GOT3 (cell line): ENCODE measurements at places on chromosomes 6 and 20.

DNA sequence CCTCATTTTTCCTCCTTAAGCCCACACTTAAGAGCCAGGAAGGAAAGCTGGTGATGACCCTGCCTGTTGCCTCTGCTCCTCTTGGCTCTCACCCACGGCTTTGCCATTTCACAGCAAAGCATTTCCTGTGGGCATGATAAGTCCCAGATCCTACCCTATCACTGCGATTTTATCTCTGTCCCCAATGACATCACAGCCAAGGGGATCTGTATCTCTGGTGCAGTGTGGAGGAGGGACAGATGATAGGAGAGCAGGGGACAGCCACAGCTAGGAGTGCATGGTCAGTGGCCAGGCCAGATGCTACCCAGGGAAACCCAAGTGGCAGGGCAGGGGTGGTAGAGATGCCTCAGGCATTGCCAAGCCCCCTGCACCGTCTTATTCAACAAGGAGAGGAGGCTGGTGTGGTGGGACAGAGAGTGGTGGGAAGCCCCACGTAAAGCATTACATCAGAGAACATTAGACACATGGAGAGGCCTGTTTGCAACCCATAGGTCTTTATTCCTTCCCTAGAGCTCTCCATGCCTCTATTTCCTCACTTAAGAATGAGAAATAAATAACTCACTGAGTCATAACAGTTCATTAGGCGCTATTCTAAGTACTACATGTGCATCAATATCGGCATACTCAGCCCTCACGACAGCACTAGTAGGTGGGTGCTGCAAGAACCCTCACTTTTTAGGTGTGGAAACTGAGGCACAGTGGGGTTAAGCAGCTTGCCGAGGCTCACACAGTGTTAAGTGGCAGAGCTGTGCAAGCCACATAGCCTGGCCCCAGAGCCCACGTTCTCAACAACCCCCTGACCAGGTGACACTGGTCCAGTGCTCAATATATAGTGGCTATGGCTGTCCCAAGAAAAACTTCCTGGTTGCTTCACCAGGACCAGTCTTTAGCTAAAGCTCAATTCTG, 4.6 kb downstream of the TFEB start:
- no peak for DNase-seq

DNA sequence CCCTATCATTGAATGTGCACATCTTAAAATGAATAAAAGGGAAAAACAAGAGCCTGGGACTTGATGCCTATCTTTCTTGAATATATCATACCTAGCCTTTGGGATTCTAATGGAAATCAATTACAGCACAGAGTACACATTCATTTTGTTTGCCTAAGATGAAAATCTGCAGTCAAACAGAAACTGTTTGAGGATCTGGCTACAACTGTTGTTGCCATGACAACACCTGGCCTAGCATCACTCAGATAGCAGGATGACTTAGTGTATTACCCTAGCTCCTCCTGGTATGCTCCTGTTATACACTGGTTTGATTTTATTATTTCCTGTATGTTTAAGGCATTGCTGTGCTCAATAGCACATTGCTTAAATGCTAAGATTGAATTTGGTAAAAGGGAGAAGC, 71.5 kb upstream of the LAMP5 start:
- DNase-seq, result no peak

DNA sequence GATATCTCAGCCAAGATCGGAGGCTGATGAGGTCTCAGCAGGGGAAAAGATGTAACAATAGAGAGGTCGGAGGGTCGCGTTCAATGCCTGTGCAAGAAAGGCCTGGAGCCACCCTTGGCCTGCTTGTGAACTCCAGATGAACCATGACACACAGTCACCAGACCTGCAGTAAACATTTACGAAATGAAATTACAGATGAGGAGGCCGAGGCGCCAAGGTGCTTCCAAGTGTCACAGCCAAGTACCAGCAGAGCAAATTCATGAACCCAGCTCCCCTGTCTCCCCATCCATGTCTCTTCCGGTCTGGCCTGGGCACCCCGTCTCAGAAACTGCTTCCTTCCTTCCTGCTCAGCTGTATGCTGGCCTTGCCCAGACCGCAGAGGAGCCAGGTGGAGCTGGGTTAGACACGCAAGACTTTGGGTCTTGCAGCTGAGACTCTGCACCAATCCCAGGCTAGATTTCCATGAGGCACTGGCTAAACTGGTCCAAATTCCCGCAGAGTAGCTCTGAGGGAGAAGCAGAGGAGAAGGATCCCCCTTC, 48.1 kb downstream of the CHMP4B start:
- DNase-seq, result no peak

DNA sequence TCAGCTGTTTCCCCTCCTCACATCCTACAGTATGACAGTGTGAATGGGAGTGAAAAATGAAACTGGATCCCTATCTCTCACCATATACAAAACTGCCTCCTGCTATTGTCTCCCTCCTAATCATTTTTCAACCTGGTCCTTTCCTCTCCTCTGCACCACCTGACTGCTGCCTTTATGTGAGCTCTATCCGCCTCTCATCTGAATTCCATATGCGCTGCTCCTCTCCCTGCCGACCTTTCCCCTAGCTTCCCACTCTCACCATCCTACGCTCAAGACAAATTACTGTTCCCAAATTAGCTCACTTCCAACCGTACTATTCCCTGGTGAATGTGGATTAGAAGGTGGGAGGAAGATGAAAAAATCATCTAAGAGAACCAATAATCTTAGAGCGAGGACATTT, 148.4 kb upstream of the FBXL4 start:
- DNase-seq, result no peak

DNA sequence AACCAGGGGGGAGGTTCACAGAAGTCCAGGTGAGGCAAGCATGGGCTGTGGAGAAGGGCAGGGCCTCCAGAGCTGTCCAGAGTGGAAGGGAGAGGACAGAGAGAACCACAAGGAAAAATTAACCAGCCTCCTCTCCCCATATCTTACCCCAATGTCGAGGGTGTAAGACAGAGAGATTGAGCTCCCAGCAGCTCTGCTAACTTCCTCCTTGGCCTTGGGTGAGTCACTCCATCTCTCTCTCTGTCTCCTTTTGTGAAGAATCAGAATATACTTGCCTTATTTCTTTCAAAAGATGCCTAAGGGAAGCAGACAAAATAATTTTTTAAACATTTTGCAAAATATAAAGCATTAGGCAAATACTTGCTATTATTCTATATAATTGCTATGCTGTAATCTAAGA, 58.3 kb upstream of the IYD start:
- DNase-seq, result no peak

GRCh38 chr6:13710552-13711323, 897 bp downstream of the RANBP9 start:
- DNase-seq, result no peak

- no peak for DNase-seq
These were observed 19.8 kb downstream of the IBTK start for GRCh38 chr6:82227770-82228169.

DNA sequence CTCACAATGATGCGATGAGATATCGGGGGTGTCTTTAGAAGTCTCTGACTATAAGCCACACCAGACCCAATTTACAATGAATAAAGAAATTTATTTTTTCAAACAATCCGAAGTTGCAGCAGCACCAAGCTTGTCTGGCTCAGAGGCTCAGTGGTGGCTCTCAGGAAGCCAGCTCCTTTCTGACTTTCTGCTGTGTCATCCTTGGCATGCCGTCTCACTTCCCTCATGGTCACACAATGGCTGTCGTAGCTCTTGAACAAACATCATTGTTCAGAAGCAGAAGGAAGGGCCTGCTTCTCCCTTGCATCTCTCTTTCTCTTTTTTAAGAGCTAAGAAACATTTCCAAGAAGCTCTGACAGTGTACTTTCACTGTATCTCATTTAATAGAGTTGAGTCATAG, 299.0 kb downstream of the DOK5 start:
- DNase-seq, result no peak

DNA sequence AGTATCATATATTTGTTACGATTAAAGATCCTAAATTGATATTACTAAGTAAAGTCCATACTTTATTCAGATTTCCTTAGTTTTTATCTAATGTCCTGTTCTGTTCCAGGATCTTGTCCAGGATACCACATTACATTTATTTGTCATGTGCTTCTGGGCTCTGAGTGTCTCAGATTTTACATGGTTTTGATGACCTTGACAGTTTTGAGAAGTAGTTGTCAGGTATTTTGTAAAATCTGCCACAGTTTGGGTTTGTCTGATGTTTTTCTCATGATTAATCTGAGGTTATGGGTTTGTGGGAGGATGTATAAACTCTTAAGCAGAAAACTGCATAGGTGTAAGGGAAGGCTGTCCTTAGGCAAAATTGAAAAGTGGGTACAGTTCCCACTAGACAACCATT, 109.9 kb upstream of the BMP5 start:
- no peak for DNase-seq

DNA sequence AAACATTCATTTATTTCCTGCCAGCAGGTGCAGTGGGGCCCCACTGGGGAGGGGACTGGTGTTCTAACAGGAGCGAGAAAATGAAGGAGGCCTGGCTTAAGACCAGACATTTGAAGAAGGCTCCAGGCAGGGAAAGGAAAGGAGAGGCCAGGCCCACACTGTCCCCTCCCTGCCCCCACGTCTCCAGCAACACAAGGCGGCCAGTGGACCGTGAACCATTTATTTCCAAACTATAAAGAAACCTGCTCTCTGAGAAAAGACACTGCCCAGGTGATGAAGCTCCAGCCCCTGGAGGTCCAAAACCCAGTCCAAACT, 41.4 kb upstream of the CDH22 start:
- DNase-seq, result no peak

DNA sequence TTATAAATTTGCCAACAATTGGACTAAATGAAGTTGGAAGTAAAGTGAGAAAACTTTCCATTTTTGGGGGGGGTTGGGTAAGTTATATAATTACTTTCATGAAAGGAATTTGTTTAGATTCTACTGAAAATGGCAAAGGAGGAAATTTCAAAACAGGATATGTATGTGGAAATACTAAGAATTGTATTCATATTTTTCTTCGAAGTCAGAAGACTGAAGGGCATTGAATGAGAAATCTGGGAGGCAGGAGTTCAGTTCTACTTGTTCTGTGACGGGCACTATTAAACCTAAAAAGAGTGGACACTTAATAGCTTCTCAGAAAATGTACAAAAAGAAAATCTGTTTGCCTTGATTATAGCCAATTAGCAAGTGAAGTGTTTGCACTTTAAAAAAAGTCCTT, 114.7 kb downstream of the PRIM2 start:
- no peak for DNase-seq

DNA sequence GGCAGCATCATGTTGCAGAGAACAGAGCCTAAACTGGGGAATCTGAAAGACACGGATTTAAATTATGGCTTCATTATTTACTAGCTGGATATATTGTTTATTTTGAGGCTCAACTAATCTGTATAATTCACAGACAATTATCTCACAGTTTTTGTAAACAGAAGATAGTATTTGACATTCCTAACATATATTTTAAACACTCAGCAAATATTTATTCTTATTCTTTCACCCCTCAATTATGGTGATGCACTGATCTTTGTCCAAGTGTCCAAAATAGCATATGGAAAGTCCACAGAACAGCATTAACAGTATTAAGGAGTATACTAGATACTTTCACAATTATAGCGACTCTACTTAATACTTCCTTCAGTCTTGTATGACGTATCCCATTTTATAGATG, 257.0 kb downstream of the ADGRG6 start:
- no peak for DNase-seq

DNA sequence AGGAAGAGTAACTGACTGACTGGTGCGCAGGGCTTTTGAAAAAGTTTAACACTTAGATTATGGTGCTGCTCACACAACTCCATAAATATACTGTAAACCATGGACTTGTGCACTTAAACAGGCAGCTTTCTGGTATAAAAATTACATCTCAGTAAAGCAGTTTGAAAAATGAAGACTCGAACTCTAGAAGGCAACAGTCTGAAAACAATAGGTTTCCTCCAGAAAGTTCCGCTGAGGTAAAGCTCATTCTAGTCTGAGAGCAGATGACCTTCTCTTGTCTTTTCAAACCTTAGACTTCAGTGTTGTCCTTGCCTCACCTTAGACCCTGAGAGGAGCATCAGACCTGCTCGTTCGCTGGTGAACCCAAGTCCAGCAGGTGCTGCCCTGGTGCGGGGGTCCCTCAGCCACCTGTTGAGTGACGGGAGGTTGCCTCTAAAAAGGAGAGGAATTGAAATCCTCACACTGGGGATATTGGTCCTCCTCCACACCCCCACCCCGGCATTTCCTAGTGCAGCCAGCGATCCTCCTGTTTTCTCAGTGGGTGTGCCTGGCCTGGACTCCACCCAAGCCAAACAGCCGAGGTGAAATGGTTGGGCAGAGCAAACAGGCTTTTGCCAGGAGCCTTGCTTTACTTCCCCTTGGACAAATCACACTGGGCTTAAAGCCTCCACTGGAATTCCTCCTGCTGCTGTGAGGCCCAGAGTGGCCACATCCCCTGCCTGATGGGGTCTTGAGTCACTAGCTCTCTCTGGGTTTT, 14.7 kb upstream of the PYGB start:
- no peak for DNase-seq

DNA sequence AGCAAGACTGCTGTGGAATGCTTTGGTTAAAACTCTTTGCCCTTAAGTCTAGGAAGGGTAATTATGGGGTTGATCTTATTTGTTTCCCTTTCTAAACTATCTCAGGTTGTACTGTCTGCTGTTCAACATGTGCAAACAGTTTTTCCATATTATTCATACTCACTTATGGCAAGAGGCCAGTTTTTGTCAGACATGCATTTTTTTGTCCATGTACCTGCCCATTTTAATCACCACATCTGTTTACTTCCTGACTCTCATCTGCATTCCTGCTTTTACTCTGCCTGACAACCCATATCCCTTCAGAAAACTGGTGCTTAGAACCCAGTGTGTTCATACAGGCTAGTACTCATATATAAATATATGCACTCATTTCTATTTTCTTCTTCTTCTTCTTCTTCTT, 80.3 kb downstream of the LPA start:
- no peak for DNase-seq

GRCh38 chr6:169854083-169854725, 102.8 kb downstream of the ERMARD start:
- DNase-seq, result no peak

GRCh38 chr6:38264605-38265004, 375.1 kb downstream of the BTBD9 start:
- DNase-seq, result no peak

DNA sequence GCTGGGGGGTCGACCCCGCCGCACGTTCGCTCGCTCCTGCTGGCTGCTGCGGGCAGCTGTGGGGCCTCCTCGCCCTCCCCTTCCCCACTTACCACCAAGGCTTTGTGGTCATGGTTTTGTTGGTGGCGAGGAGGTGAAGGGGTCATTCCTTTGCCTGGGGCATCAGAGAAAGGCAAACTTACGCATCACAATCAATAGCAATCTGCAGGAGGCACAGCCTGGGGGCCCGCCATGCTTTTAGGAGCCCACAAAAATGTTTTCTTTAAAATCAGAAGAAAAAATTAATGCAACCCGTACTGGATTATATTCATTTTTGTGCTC, 137.0 kb downstream of the IMPG1 start:
- DNase-seq, result no peak

- DNase-seq, result no peak
These were observed 13.5 kb downstream of the THBS2 start for GRCh38 chr6:169240125-169240524.

DNA sequence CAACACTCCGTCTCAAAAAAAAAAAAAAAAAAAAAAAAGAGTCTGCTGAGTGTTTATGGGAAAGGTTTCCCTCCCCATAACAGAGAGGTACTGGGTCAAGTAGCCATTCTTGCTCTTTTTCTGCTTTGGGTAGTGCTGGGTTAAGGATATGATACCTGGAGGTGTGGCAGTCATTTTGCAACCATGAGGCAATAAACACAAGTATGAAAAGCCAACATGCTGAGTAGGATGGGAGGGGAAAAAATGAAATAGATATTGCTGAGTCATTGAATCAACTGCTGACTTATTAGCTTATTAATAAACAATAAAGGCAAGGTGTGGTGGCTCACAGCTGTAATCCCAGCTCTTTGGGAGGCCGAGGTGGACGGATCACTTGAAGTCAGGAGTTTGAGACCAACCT, 2.3 kb upstream of the TOMM34 start:
- DNase-seq, result no peak
